Mesothelial cell of epicardium (in vitro differentiated cells): ENCODE measurements at places on chromosomes 6 and 20.

- H3K4me1 ChIP-seq = no peaks in the 10 kb centered on the region
- DNase-seq = no peak
- no peaks in the 10 kb centered on the region for H3K27me3 ChIP-seq
- H3K4me3 ChIP-seq = no peak overlapping the region
- H3K27ac ChIP-seq = no peak overlapping the region
These were observed 80.0 kb downstream of the CENPW start for GRCh38 chr6:126419901-126420300.

DNA sequence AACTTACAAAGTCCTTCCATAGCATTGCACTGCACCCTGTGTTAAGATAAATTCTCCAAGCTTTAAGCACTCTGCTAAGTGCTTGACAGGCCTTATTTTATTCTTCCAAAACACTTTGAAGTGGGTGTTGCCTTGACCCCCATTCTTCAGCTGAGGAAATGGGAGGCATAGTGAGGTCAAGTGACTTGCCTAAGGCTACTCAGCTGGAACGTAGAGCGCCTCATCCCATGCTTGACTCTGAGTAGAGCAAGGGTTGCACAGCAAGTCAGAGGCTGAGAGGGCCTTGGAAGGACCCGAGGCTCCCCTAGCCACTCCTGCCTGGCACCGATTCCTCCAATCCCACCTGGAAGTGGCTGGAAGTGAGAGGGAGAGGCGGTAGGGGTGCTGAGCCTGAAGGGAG lies 19.6 kb upstream of the CSNK2A1 start:
- H3K27me3 ChIP-seq = peaks cover 20% of the 10 kb centered on the region
- H3K27ac ChIP-seq = no peak overlapping the region

GRCh38 chr6:44556046-44556445 lies 168.5 kb downstream of the CDC5L start:
- H3K36me3 ChIP-seq = no peaks in the 10 kb centered on the region
- H3K4me3 ChIP-seq = no peak overlapping the region
- H3K27me3 ChIP-seq = peaks cover 42% of the 10 kb centered on the region
- peaks cover 29% of the 10 kb centered on the region for H3K4me1 ChIP-seq

DNA sequence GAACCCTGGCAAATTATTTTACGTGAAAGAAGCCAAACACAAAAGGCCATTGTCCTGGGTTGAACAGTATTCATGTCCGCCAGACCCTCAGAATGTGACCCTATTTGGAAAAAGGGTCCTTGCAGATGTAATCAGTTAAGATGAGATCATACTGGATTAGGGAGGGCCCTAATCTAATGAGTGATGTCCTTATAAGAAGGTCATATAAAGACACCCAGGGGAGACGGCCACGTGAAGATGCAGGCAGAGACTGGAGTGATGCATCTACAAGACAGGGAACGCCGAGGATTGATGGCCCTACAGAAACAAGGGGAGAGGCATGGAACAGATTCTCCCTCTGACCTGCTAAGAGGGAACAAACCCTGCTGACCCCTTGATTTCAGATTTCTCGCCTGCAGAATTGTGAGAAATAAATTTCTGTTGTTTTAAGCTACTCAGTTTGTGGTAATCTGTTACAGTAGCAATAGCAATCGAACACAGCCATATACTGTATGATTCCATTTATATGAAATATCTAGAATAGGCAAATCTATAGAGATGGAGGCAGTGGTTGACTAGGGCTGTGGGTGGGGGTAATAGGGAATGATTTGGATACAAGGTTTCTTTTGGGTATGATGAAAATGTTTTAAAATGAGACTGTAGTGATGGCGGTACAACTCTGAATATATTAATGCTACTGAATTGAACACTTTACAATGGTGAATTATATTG lies 132.9 kb upstream of the NUP153 start:
- H3K27me3 ChIP-seq = no peaks in the 10 kb centered on the region
- no peak overlapping the region for H3K27ac ChIP-seq
- peaks cover 7% of the 10 kb centered on the region for H3K4me1 ChIP-seq

DNA sequence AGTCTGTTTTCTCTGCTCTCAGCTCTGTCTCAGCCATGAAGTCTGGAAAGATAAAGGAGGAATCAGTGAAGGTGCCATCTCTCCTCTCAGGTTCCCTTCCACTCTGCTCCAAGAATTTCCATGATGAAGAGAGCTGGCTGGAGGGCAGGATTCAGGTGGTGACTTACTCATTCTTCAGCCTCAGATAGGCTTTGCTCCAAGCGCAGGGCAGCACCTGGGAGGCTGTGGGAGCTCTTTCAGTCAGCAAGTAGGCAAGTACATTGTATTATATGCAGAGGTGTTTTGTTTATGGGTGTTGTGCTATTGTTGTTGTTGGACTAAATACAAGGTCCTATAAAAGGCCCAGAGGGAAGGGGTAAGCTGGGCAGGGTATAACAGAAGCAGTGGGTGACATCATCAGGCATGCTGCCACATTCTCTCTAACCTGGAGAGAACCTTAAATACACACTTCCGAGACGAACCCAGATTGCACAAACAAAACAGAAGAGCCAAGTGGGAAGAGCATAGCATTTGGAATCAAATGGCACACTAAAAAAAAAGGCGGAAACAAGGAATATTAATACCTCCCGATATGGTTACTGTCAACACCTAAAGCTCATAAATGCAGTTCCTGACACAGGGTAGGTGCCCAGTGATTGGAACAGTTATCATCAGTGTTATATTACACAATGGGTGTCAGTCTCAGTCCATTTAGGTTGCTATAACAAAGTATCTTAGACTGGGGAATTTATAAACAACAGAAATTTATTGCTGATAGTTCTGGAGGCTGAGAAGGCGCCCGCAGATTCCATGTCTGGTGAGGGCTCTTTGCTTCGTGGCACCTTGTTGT lies 14.5 kb upstream of the PSMG4 start:
- no peak for DNase-seq
- H3K27me3 ChIP-seq = no peaks in the 10 kb centered on the region
- H3K36me3 ChIP-seq = peaks cover 4% of the 10 kb centered on the region
